Bladder microvascular endothelial cell (primary cell): ENCODE measurements at places on chromosomes 4 and X. TPM values are rescaled to one million over a fixed set of nuclear protein-coding genes. Genes with fewer than 3 reads are reported as not detected.

PAGE4 gene
- not detected in 2 replicates for total RNA-seq

GPR173 gene
- 0.65 and 4.0 TPM in 2 replicates for total RNA-seq

COL4A5 gene
- 14.2 and 23.9 TPM in 2 replicates for total RNA-seq

ETDB gene
- total RNA-seq: not detected in 2 replicates

HAND2 gene
- total RNA-seq: not detected in 2 replicates

CSN1S1 gene
- total RNA-seq: not detected in 2 replicates
